ENCODE measurements at places on chromosomes 13 and 19.

GRCh38 chr19:13441810-13442512 lies 64.3 kb downstream of the CACNA1A start:
- peak; percentile 37 for DNase-seq

DNA sequence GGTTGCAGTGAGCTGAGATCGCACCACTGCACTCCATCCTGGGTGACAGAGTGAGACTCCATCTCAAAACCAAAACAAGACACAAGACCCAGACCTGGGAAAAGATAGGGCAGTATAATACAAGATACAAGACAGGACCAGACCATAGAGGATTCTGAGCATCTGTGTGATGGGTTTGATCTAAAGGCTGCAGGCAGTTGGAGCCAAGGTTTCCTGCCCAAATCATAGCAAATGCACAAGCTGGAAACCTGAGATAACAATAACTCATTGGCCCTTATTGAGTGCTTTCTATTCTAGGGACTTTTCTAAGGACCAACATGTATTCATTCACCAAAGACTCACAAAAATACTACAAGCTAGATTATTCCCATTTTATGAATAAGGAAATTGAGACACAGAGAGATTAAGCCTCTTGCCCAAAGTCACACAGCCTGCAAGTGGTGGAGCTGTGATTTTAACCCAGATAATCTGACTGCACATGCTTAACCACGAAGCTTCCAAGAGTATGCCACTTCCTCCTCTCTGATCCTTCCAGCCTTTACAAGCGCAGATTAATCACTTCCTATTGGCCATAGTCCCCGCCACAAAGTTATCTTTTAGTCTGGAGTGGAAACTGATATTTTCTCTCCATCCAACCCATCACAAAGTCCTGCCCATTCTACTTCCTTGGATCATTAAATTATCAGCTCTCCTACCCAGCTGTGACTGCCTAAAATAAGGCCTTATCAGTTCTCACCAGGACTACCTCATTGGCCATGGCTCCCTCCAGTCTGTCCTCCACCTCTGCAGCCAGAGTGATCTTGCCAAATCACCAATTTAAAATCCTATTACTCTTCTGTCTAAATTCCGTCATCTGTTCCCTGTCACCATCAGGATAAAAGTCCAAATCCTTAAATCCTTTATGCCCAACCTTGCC lies 147.2 kb downstream of the FLT1 start:
- no peak for DNase-seq

GRCh38 chr13:93778548-93778947 lies 551.9 kb downstream of the GPC6 start:
- no peak for DNase-seq

DNA sequence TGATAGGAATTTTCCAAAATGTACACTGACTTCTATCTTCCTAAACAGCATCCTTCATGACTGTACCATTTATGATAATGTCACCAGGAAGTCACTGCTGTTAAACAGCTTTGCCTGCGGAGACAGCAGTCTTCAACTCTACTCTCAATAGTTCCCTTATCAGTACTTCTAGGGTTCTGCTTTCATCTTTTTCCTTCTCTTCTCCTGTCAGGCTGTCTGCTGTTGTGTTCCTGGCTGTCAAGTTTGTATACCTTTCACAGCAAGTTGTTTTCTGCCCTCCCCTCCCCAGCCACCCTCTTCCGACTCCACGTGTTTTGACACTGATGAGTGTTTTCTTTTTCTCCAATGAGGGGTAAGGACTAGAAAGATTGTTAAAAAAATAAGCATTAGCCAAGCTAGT lies 2.2 kb downstream of the UPF3A start:
- DNase-seq = no peak

- no peak for DNase-seq
Observed at GRCh38 chr13:99151516-99151915, 49.1 kb upstream of the UBAC2 start.

DNA sequence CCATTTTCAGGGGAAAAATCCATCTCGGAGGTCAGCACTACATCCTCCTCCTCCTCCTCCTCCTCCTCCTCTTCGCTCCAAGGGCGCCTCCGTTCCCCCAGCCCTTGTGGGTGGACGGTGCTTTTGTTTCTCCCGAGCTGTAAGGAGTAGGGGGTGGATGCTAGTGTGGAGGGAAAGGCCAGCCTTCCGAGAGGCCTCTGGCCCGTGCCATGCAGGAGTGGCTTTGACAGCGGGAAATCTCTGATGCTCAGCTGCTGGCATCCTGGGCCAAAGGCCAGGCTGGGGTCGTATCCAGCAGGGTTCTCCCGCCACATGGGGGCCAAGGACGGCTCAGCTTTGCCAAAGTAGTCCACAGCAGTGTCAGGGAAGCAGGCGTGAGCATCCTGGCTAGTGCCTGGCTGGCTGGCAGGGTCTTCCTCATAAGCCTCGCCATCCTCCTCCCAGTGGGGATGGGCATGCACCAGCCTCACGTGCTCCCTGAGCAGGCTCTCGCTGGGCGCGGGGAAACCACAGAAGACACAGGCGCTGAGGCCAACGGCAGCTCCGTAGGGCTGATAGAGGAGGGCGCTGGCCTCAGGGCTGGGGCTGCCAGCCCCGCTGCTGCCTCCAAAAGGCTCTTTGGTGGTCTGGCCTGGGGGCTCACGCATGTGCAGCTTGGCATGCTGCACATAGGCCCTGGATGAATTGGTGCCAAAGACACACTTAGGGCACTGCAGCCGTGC lies 10.5 kb downstream of the WIZ start:
- no peak for DNase-seq

- no peak for DNase-seq
Observed at GRCh38 chr13:23320926-23321534, 112.5 kb downstream of the SACS start.

DNA sequence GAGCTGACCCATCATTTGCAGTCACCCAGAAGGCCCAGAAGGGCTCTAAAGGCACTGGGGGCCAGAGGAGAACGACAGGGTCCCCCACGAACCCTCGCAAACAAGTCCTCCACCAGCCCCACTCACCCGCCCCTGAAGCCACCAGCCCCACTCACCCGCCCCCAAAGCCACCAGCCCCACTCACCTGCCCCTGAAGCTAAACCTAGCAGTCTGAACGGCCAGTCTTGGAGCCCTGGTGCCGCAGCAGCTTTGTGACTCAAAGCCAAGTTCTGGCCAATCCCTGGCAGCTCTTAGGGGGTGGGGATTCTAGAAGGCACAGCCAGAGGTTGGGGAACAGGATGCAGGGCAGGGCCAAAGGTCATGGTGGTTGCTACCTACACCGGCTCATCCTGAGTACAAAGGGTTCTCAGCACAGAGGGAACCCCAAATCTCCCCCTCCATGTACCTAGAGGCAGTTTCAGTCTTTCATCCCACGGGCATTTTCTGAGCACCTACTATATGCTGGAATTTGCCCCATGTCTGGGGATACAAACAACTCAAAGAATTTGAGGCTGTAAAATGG lies at the start of gene IQCN:
Gene IQCN (minus strand): TSS at position 234 of the 562 bp plus-strand sequence. CDS start 4,974 bp downstream, outside the sequence.
- peak; percentile 41 for DNase-seq

GRCh38 chr19:4025317-4025716 lies 17.8 kb downstream of the PIAS4 start:
- no peak for DNase-seq

GRCh38 chr13:51887468-51887867 lies 25.7 kb downstream of the CCDC70 start:
- no peak for DNase-seq

DNA sequence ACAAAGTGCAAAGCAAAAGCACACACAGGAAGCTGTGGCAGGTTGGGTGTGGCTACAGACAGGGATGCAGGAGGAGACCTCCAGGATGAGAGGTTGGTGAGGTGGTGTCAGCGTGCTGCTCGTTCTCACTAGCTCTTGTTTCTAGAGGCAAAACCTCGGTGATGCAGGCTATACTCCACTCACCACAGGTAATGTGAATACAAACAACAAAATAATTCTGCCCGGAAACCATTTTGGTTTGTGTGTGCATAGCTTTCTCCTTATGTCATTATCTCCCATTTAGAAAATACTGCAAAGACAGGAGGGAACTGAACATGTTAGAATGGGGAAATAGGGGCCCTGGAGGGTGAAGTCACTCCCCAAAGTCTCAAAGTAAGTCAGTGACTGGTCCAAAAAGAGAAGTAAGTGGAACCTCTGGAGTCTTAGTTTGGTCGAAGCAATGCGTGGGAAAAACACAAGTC lies 9.4 kb downstream of the LCP1 start:
- no peak for DNase-seq

GRCh38 chr19:44925114-44925891 lies 10.9 kb downstream of the APOC1 start:
- DNase-seq = no peak

DNA sequence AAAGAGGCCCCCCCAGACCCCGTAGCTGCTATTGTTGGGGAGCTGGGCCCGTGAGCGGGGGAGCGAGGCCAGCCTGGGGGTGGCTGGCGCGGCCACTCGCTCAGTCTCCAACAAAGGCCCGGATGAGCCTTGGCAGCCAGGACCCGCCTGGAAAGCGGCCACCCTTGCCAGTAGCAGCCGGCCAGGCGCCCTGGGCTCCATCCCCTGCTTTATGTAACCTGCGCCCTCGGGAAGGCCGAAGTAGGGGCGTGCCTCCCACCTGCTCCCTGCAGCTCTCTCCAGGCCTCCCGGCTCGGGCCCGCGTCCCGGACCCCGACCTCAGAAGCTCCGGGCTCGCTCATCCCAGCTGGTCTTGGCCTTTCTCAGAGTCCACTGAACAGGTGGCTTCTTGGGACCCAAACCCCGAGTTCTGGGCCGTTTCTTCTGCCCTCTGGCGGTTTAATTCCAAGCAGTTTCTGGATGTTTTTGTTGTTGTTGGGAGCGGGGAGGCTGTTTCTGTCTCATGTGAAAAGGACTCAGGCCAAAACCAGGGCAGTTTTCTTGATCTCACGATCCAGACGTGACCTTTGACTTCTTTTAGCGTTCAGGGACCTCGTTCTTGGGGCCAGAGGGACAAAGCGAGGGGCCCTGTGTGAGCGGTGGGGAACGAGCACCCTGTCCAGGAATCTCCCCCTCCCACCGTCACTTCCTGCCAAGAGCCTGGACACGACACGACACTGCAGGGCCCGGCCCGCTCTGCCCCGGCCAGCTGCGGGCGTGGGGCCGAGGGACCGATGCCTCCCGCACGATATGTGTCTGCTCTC lies 1.2 kb downstream of the CDC34 start:
- no peak for DNase-seq

DNA sequence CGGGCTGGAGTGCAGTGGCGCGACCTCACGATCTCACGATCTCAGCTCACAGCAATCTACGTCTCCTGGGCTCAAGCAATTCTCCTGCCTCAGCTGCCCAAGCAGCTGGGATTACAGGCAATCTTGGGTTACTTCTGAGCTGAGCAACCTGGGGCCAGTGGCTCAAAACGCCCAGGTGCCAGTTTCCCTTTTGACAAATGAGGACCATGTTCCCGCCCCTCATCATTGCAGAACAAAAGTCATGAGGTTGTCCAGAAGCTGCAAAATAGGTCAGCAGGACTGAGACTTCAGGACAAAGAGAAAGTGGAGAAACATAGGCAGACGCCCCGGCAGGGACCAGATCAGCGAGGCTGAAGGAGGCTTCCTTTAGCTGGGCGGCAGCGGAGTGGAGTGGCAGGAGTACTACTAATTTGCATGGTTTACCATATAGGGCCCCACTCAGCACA lies 3.3 kb upstream of the ADGRE5 start:
- DNase-seq = no peak

DNA sequence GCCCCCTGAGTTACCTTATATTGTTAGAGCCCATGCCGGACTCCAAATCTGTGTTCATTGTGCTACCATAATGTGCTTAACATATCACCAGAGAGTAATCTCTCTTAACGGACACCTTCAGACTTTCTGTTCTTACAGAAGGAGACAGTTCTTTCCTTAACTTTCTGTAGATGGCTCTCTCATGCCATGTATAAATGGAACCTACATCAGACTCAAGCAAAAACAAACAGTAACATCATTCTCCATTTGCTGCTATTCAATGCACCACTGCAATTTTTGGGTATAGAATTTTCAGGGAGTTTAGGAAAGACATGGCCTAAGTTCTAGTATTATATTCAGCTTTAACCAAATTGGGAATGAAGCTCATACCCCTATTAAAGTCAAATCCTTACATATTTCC lies 12.6 kb upstream of the UGGT2 start:
- no peak for DNase-seq

- DNase-seq = no peak
Observed at GRCh38 chr13:40119852-40120251, 464.4 kb downstream of the COG6 start.

- DNase-seq = no peak
Observed at GRCh38 chr19:50061650-50062049, 35.8 kb downstream of the ZNF473 start.

- no peak for DNase-seq
Observed at GRCh38 chr13:97057176-97057575, 62.9 kb upstream of the OXGR1 start.

DNA sequence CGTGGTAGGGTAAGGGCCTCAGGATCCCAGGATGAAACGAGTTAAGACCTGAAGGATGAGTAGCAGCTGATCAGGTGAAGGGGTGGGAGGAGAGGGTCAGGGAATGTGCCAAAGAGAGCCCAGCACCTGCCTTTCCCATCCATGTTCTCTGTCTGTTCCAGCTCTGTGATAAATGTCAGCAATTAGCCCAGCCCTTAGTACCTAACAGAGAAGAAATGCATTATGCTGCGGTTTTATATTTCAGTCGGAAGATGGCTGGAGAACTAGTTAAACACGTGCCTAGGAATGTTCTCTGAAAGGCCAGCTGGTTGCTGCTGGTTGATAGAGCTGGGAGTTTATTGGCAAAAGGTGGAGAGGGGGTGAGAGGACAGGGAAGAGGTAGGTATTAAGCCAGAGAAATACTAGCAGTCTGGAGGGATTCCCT lies 268.2 kb downstream of the SHISA2 start:
- no peak for DNase-seq

- DNase-seq = no peak
Observed at GRCh38 chr13:110262508-110263291, 44.3 kb downstream of the COL4A1 start.

- DNase-seq = no peak
Observed at GRCh38 chr19:58350001-58350861, 3.1 kb downstream of the A1BG start.

GRCh38 chr19:45488708-45489107 lies 8.1 kb downstream of the RTN2 start:
- DNase-seq = no peak

Measured in T-helper 2 cell (primary cell).